ENCODE measurements at places on chromosomes 7 and 10.

- no peak for DNase-seq
Measured at GRCh38 chr7:38973760-38974159, 3.9 kb upstream of the POU6F2 start.

- DNase-seq = no peak
Measured at GRCh38 chr7:4758791-4759190, 16.6 kb upstream of the AP5Z1 start.

DNA sequence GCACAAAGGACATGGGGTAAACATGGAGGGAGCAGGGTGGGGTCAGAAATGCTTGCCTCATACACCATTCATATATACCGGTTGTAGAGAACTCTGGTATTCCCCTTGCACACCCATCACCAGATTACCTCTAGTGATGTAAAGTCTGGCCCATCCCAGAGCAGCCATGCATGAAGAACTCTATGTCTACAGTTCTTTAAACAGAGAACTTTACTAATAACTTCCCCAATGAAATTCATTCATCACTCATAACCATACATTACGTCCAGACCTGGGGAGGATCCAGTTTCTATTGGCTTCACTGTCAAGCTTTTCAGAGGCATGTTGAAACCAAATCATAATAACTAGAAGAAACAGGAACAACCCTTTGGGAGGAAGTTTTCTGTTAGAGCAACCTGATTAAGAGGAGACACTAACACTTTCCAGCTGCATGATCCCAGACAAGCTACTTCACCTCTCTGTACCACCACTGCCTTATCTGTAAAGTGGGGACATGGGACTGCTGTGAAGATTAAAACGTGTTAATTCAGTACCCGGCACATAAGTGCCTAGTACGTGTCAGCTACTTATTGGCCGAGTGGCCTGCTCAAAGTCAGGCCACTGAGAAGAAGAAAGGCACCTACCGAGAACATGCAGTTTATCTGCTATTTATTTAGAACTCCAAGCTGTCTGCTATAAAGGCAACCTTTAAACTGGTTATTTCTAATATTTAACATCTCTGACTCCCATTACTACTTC is 59.7 kb downstream of the IGF2BP3 start:
- no peak for DNase-seq

DNA sequence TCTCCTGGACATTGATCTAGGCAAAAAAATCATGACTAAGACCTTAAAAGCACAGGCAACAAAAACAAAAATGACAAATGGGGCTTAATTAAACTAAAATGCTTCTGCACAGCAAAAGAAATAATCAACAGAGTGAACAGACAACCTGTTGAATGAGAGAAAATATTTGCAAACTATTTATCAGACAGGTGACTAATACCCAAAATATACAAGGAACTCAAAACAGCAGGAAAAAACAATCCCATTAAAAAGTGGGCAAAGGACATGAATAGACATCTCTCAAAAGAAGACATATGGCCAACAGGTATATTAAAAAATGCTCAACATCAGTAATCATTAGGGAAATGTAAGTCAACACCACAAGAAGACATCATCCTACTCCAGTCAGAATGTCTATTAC is 166.8 kb downstream of the MTERF1 start:
- no peak for DNase-seq

DNA sequence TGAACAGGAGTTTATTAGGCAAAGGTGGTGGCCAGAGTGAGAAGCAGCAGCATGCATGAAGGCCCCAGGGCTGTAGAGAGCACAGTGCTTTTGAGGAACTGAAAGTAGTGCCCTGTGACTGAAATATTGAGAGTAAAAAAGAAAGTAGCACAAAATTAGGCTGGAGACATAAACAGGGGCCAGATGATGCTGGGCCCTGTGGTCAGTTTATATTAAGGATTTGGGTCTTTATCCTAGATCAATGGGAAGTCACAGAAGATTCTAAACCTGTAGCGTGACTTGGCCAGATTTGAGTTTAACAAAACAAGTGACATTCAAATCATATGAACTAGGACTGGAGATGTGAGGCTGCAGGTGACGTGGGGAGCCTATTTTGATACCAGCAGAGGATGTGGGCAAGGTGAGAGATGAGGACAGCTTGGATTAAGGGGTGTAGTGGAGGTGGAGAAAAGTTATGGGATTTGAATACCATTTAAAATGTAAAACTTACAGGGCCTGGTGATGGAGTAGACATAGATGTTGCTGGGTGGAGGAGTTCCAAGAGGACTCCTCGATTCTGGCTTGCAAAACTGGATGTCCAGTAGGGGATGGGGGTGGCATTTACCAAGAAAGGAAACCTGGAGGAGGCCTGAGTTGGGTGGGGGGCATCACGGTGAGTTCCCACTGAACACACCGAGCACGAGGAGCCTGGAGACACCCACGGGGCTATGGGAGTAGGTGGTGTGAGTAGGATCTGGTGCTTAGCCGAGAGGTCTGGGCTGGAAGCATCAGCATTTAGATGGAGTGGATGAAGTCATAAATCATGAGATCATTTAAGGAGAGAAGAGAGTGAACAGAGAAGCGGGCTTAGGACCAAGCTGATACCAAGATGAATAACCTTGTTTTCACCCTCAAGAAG is 52.8 kb downstream of the HHEX start:
- no peak for DNase-seq

- no peak for DNase-seq
Measured at GRCh38 chr10:101693651-101693977, 1.4 kb downstream of the FBXW4 start.

DNA sequence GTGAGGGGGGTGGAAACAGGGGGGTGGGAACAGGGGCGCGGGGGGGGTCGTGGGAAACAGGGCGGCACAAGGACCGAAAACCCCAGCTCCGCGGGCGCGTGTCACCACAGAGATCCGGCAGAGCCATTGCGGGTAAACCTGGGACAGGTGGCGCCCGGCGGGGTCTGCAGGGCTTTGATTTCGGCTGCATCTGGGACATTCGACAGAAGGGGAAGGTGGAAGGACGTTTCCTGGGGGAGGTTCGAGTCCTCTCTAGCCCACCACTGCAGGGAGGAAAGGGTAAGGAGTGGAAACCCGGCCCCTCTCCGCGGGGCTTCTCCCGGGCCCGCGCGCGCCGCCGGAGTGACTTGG is 7.5 kb downstream of the NKX2-3 start:
- DNase-seq = no peak

- DNase-seq = no peak
Measured at GRCh38 chr7:93837245-93837644, 53.3 kb downstream of the TFPI2 start.

DNA sequence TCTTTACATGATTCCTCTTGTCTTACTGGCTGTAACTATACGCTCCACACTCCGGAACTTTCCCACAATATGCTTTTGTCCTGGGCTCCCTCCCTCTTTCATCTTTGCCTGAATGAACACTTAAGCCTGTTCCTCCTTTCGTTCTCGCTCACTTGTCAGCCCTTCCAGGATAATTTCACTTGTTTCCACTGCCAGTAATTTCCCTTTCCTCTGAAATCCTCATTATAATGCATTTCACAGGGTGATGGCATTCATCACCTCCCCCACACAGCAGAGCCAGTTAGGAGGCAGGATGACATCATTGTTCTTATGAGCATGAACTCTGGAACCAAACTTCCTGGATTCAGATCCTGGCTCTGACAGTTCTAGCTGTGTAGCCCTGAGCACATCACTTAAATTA is 372.6 kb downstream of the GPR158 start:
- DNase-seq = no peak

GRCh38 chr7:151579644-151580043 is 59.9 kb upstream of the RHEB start:
- DNase-seq = no peak

DNA sequence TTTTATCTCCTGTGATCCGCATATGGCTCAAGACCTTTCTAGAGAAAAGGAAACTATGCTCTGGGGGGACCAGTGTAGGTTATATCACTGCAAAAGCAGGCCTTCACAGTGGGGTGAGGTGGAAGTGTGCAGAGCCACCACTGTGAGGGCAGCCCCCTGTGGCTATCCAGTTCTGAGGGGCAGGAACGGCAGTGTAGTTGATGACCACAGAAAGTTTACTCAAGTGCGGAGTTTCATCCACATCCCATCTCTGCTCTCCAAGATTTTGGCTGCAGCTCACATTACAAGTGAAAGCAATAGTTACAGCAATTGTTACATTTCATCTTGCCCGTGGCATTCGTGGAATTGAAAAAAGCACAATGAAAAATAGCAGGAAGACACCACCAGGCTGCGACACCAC is 345.9 kb upstream of the GALNT17 start:
- DNase-seq = no peak

DNA sequence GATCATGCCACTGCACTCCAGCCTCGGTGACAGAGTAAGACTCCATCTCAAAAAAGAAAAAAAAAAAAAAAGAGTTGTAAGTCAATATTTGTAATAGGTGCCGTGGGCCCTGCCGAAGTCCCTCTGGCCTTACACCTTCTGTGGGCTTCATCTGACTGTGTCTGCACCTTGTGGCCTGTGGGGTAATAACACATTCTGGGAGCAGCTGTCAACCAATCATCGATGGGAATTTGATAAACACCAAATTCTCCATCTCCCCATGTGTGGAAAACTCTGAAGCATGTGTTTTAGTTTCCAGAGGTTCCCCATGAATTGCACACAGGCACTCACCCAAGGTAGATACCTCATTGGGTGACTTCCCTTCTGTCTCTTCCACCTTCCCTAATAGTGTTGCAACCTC is 10.8 kb downstream of the ZNF394 start:
- DNase-seq = no peak

DNA sequence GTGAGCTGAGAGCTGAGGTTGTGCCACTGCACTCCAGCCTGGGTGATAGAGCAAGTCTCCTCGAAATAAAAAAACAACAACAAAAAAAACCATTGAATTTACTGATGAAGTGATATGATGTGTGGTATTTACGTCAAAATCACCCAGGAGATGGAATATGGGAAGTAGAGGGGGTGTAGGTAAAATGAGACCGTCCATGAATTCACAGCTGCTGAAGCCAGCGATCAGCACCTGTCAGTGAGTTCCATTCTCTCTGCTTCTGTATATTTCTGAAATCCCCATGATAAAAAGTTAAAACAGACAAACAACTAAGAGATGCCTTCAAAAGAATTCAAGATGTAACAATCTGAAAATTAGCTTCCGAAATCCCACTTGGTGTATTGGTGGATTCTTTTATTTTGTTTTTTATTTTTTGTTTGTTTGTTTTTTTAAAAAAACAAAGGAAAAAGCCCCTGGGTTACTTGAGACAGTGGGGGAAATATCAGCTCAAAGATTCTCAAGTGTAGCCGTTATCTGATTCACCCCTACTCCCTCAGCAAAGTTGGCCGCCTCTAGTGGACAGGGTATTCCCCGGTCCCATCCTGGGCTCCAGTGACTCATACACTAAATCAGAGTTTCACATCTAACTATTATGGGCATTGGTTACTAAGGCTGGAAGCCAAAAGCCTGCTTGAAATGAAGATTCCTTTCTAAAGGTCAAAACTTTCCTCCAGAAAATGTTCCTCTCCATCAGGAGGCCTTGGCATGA is 76.4 kb downstream of the MAP3K8 start:
- no peak for DNase-seq

DNA sequence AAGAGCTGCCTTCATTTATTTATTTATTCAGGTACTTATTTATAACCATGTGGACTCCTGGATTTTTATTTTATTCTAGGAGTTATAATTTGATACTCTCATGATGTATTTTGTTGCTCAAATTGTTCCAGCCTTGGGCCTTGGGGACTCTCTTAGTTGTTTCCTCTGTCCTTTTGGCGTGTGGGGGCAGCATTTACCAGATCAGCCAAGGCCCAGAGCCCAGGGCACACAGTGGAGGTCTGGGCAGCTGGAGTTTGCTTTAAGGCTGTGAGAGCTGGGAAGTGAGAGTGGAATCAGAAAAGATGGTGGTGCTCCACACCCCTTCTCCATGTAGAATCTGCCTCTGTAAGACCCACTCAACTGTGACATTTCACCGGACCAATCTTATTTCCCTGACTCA is 398.9 kb downstream of the RPS24 start:
- DNase-seq = no peak
